Endothelial cell (in vitro differentiated cells): ENCODE measurements at places on chromosomes 13 and 19. TPM values are rescaled to one million over a fixed set of nuclear protein-coding genes. Genes with fewer than 3 reads are reported as not detected.

- no peak for DNase-seq
These were observed 7.4 kb upstream of the SLITRK6 start for GRCh38 chr13:85806553-85807175.

Gene SRRM5
- total RNA-seq, result 0.26 TPM

Gene MIR17HG
- total RNA-seq, result 3.3 TPM

Gene RFPL4A
- not detected for total RNA-seq

- no peak for DNase-seq
These were observed 3.2 kb downstream of the PTBP1 start for GRCh38 chr19:800360-801029.

DNA sequence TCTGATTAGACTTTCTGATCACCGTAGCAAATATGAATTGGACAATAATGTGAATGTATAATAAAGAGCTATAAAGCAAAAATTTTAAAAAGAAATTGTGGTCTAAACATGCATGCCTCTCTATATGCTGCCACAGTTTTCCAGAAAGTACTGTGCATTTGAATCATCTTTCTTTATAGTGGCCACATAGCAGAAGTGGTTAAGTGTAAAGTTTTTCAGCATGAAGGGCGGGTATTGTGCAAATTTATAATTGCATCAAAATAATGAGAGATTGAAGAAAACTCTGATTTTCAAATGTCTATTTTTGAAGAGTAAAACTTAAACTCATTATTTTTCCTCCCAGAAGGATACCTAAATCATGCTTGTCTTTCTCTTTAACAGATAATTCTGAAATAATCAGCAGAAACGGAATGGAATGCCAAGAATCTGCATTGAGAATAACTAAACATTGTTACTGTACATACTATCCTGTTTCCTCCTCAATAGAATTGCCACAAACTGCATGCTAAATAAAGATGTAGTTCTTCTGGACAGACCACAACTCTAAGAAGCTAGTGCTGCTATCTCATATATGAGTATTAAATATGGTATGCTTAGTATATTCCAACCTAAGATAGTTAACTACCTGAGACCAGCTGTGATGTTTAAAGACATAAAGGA, 42.9 kb upstream of the RAP2A start:
- no peak for DNase-seq

DNA sequence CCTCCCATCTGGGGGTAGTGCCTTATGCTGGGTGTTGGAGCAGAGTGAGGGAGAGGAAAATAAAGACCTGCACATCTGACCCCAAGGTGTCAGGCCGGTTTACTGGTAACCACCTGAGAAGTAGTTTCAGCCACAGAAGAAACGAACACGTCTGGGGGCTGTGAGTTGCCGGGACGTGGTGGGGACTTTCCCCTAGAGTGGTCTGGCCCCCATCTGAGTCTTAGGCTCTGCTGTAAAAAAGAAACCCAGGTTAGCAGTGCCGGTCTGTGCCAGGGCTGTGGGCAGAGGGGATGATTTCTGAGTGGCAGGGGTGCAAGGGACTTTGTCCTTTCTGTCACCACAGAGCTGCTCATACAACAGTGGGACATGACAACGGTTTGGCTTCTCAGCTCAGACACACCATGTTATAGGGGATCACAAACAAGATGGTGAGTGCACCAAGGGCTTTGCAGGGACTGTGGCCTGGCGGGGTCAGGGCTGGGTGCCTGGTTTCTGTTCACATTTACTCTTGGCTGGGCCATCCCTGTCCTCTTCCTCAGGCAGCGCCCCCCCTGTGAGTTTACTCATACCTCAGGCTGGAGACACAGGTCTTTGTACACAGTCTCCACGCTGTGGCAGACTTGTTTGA, 9.0 kb downstream of the GCDH start:
- DNase-seq, result no peak

DNA sequence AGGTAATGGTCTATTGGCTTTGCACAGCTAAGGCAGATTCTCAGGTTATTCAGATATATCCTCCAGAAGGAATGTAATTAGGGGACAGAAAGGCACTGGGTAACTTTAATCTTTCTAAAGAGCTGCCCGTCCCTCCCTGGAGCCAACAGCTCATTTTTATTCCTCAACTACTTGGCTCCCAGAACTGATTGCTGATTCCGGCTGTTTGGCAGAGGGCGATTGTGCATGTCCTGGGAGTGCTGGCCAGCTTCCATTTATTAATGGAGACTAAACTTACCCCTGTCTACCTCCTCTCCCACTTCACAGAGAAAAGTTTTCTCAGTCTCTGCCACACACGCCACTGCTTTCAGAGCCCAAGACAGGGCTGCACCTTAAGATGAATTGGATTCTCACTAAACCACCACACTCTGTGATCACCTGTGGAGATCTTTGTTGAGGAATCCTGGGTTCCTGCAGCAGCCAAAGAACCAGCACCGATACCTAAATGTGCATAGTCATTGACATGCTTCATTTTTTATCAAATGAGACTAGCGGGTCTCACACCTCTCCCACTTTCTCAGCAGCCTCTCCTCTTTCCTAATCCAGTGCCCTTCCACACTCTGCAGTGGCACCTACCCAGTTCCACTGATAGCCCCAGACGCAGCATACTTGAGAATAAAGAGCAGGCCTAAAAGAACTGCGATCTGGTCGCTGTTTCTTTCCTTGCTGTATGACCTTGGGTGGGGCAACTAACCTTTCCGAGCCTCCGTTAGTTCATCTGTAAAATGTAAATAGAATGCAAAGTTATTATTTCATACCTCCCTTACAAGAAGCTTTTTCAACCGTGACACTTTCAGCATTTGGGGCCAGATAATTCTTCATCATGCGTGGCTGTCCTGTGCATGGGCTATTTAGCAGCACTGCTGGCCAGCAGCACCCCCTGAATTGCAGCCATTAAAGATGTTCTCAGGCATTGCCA, 648.7 kb downstream of the UQCRFS1 start:
- no peak for DNase-seq
